ENCODE measurements at places on chromosomes 1 and 21.

DNA sequence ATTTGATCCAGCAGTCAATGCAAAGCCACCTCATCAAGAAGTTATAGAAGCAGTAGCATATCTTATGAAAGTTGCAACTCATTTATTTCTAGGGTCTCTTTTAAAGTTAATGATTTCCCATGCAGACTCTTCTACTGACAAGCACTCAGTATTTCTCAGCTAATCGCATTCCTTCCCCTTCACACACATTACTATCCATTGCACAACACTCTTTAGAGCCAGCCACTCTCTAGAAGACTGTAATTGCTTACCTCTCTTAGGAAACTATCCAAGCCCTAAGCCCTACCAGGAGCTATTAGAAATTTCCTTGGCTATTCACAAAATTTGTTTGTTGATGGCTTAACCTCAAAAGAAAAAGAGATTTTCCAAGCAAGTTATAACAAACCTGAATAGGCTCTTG lies 106.0 kb downstream of the ADAMTS1 start:
- DNase-seq = no peak

GRCh38 chr1:25896266-25896665 lies 10.0 kb downstream of the STMN1 start:
- no peak for DNase-seq

DNA sequence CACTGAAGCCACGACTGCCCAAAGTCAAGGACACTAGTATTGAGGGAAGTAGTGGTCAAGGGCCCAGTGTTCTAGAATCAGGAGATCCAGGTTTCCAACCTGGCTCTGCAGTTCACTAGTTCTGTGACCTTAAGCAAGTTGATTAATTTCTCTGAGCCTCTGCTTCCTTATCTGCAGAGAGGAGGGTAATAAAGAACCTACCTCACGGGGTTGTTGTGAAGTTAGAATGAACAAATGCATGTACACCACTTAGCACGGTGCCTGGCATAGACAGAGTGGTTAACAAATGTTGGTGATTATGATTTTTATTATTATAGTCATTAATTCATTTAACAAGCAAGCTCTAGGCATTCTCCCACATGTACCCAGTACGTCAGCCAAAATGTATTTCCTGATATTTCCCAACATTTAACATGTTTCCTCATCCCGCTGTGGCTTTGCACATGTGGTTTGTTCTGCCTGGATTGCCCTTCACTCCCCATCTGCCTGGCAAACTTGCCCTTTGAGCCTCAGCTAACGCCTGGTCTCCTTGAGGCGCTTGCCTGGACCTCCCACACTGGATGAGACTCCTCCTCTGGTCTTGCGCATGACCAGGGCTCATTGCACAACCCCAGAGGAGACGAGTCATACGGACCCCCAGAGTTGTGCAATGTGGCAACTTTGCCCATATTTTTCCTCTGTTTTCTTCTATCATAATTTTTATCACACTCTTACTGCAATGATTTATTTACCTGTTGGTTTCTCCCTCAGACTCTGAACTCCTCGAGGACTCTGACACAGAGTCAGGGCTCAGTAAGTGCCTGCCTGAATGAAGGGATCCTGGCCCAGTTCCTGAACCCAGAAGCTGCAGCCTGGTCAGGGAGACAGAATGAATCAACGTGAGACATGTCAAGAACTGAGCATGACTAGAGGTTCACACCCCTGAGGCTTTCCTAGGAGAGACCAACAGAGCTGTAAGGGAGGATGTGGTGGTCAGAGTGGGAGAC lies 20.7 kb upstream of the MFSD2A start:
- peak; percentile 52 for DNase-seq

DNA sequence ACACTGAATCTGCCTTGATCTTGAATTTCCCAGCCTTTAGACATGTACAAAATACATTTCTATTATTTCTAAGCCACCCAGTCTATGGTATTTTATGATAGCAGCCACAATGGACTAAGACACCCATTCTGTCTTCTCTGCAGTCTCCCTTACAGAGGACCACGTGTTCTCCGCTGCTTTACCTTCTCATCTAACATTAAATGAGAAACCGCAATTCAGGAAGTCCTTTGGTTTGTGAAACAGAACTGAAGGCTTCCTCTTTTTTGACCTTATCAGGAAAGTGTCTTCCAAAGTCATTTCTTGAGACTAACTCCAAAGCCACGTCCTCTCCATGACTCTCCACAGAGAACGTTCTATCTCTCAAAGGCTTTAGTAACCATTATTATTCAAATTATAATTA lies 560.1 kb downstream of the OMA1 start:
- DNase-seq = no peak

GRCh38 chr1:224498574-224499170 lies 64.1 kb upstream of the WDR26 start:
- no peak for DNase-seq

DNA sequence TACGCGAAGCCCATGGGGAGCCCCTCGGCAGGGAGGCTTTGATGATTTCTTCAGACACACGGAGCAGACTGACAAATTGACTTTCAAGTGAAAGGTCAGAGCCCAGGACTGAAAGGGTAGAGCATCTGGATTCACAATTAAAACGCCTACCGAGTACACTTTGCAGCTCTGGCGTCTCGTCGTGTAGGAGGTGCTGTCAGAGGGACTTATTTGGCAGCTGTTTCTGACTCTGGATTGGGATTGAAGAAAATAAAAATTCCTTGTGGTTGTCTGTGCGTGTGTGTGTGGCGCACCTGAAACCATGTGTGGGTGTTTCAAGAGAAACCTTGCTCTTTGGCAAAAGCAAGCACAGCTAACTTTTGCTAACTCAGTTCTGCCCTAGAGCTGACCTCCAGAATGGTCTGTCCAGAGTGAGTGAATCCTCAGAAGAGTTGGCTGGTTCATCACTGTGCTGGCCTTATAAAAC lies 348.7 kb downstream of the HLX start:
- DNase-seq = no peak

- DNase-seq = peak; percentile 1
These were observed 985 bp downstream of the SYT6 start for GRCh38 chr1:114152508-114153260.

DNA sequence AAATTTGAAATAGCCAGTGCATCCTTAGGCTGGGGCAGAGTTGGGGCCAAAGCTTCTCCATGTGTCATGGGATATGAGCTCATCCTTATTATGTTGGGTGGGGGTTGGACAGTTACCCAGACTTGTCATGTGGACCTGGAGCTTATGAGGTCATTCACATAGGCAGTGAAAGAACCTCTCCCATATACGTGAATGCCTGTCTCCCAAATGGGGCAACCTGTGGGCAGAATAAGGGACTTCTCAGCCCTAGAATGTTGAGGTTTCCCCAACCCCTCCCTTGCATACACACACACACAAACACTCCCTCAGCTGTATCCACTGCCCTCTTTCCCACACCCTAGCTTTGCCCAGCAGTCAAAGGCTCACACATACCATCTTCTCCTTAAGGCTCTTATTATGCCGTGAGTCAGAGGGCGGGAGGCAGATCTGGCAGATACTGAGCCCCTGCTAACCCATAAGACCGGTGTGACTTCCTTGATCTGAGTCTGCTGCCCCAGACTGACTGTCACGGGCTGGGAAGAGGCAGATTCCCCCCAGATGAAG lies 2.3 kb upstream of the IVL start:
- no peak for DNase-seq

DNA sequence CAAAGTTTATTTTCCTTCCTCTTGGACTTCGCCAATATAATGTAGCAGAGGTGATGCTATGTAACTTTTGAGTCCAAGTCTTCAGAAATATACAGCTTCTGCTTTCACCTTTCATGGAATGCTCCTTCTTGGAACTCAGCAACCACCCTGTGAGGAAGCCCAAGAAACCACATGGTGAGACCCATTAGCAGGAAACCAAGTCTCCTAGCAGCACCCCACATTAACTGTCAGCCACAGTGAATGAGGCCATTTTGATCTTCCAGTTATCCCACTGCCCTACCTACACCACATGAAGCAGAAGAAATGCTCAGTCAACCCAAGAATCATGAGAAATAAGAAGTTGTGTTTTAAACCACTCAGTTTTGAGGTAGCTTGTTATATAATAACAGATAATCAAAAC lies 58.2 kb downstream of the PAPPA2 start:
- DNase-seq = no peak

DNA sequence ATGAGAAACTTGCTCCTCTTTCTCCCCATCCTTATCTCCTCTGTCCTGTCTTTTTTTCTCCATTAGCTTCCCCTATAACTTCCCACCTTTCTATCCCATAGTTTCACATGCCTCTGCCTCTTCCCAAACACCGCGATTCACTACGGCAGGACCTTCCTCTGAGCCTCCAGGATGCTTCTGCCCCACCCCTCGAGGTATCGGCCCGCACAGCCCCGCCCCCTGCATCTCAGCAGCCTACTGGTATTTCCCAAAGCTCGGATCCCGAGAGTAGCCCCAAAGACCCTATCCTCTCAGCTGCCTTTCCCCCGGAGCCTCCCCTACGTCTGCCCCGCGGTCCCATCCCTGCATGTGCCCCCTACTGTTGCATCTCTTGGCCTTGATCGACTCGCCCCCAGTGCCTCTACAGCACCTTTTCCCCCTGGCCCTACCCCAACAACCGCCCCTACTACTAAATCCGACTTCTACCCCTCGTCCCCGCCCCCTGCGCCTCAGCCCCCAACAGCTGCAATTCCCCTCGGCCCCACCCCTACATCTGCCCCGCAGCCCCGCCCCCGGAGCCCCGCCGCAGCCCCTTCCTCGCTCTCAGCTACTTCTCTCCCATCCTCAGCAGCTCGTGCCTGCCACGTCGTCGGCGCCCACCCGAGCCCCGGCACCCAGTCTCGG lies 512 bp downstream of the PIAS3 start:
- peak; percentile 56 for DNase-seq

GRCh38 chr1:112196731-112197130 lies 199.3 kb upstream of the CTTNBP2NL start:
- DNase-seq = no peak

GRCh38 chr1:189429610-189430009 lies 1048.1 kb downstream of the BRINP3 start:
- DNase-seq = peak; percentile 81

DNA sequence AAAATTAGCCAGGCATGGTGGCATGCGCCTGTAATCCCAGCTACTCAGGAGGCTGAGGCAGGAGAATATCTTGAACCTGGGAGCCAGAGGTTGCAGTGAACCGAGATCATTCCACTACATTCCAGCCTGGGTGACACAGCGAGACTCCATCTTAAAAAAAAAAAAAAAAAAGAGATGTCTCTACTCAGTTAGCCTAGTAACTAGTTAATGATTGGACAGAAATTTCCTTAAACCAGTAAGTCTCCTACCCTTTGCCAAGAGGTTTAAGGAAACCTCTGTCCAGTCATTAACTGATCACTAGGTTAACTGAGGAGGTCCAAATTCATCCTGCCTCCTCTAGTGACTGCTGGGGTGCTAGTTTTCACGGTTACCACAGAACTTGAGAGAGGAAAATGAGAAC lies 143.9 kb upstream of the UBE2U start:
- DNase-seq = no peak

DNA sequence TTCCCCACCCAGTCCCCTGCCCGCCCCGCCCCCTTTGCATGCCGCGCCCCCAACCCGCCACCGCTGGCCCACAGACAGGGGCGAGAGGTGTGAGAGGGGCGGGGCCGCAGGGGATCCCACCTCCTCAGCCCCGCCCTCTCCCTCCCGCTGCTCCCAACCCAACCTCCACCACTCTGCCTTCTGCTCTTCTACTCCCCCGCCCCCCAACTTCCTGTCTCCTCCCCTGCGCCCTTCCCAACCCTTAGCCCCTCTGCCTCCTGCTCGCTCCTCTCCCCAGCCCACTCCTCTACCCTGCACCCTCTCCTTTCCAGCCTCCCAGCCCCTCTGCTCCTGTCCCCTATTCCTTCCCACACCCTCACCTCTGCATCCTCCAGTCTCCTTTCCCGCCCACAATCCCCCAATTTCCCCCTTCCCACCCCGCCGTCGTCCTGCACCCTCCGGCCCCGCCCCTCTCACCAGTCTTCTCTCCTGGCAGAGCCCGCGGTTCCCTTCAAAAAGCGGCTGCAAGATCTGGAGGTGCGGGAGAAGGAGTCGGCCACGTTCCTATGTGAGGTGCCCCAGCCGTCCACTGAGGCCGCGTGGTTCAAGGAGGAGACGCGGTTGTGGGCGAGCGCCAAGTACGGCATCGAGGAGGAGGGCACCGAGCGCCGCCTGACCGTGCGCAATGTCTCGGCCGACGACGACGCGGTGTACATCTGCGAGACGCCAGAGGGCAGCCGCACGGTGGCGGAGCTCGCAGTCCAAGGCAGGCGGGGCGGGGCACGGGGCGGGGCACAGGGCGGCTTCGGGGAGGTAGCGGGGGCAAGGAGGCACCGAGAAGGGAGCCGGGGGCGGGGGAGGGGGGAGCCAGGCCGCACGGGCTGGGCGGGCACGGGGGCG lies 5.4 kb downstream of the OBSCN start:
- DNase-seq = peak; percentile 78

- DNase-seq = no peak
These were observed 61.3 kb downstream of the TRABD2B start for GRCh38 chr1:47935856-47936255.

DNA sequence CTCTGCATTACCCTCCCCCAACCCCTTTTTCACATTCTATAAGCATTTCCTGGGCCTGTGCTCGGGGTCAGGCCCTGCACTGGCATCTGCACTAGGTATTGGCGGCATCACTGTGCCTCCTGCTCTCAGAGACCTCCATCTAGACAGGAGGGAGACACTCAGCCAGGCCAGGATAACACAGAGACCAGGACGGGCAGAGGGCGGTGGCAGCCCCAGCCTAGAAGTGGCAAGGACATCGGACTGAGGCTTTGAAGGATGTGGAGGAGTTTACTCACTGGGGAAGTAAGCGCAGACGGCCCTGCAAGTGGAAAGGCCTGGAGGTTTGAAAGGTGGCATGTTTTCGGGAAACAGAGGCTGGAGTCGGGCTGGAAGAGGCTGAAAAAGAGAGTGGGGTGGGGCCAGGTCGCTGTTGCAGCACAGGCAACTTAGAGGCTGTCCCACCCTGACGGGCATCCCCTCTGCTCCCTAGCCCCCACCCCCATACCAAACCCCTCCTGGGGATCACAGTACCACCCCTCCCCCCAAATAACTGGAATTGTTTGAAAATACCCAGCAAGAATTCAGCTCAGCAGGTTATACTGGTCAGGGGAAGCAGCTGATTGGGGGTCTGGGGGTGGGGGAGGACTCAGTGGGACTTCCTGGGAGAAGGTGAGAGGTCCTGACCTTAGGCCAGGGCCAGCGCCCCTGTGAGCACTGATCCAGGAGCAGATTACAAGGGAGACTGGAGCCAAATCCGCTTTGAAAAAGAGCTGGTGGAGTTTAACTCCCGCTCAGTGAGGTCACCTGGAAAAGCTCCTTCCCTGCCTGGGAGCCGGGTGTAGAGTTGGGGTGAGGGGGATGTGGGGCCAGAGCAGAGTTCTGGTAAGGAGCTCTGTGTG lies 121.8 kb upstream of the WNT4 start:
- no peak for DNase-seq

- no peak for DNase-seq
These were observed 4.4 kb upstream of the PEA15 start for GRCh38 chr1:160200786-160201185.

DNA sequence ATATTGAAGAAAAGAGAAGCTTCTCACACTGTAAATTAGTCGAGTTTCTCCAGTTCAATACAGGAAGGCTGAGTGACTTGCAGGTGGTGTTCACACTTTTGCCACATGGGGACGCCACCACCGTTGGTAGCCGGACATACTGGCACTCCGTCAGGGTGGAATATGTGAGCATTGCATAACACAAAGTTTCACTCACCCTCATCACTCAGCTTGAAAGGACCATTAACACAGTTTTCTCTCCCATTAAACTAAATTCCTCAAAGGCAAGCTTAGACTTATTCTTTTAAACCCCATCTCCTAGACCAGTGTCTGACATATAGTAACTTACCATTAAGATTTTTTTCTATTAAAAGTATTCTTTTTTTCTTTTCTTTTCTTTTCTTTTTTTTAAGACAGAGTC lies 105.3 kb upstream of the SERBP1 start:
- peak; percentile 75 for DNase-seq

Data from SK-MEL-5 (cell line).